ENCODE measurements at places on chromosomes 4 and X. TPM values are rescaled to one million over a fixed set of nuclear protein-coding genes. Genes with fewer than 3 reads are reported as not detected.

PDZD4 gene
- total RNA-seq = 8.9 TPM

DNA sequence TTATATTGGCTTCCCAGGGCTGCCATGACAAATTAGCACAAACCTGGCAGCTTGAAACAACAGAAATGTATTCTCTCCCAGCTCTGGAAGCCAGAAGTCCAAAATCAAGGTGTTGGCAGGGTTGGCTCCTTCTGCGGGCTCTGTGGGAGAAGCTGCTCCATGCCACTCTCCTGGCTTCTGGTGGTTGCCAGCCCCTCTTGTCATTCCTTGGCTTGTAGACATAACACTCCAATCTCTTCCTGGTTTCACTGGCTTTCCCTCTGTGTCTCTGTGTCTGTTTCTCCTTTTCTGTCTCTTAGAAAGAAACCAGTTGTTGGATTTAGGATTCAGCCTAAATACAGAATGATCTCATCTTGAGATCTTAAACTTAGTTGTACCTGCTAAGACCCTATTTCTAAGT is 85.5 kb downstream of the USP46 start:
- DNase-seq = no peak

DNA sequence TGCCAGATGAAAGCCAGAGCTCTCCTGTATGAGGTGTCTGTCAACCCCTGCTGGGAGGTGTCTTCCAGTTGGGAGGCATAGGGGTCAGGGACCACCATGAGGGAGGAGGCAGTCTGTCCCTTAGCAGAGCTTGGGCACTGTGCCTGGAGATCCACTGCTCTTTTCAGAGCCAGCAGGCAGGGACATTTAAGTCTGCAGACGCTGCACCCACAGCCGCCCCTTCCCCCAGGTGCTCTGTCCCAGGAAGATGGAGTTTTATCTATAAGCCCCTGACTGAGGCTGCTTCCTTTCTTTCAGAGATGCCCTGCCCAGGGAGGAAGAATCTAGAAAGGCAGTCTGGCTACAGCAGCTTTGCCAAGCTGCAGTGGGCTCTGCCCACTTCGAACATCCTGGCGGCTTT is 893.6 kb downstream of the ADGRL3 start:
- DNase-seq = no peak

DNA sequence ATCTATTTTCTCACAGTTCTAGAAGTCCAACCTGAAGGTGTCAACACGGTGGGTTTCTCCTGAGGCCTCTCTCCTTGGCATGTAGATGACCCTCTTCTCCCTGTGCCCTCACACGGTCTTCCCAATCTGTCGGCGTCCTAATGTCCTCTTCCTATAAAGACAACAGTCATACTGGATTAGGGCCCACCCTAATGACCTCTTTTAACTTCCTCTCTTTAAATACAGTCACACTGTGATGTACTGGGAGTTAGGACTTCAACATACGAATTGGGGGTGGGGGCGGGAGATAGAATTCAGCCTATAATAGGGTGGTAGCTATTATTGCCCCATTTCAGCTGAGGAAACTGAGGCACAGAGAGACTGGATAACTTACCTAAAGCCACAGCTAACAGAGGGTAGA is 70.2 kb downstream of the SMIM20 start:
- DNase-seq = no peak

- no peak for DNase-seq
Observed at GRCh38 chrX:55340896-55341433, 76.2 kb upstream of the PAGE3 start.

DNA sequence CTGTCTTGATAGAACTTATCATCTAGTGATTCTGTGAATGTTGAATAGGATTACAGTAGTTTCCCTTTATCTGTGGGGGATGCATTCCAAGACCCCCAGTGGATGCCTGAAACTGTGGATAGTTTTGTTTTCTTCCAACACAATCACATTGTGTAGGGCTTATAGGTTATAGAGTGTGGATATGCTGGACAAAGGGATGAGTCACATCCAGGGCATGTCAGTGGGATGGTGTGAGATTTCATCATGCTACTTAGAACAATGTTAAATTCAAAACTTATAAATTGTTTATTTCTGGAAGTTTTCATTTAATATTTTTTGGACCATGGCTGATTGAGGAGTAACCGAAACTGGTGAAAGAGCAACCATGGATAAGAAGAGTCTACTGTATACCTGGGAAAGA is 432.3 kb upstream of the ATOH1 start:
- DNase-seq = no peak

GRCh38 chr4:156654410-156654809 is 317.2 kb downstream of the PDGFC start:
- DNase-seq = no peak

GRCh38 chr4:90419124-90419711 is 292.0 kb downstream of the CCSER1 start:
- no peak for DNase-seq

- no peak for DNase-seq
Observed at GRCh38 chr4:88054901-88055300, 47.5 kb downstream of the PKD2 start.

NXF2 gene
- not detected for total RNA-seq

- DNase-seq = no peak
Observed at GRCh38 chr4:188434643-188435042, 295.4 kb downstream of the TRIML1 start.

- no peak for DNase-seq
Observed at GRCh38 chr4:158805635-158806471, 37.0 kb downstream of the FNIP2 start.

GRCh38 chrX:153921511-153922446 is 4.3 kb downstream of the ARHGAP4 start:
- DNase-seq = no peak
